ENCODE measurements at places on chromosomes 7 and 10.

- H3K4me3 ChIP-seq = no peak overlapping the region
- no peak overlapping the region for H3K27ac ChIP-seq
- H3K4me1 ChIP-seq = no peaks in the 10 kb centered on the region
- DNase-seq = no peak
Measured at GRCh38 chr7:138278601-138279000, 181.5 kb upstream of the TRIM24 start.

DNA sequence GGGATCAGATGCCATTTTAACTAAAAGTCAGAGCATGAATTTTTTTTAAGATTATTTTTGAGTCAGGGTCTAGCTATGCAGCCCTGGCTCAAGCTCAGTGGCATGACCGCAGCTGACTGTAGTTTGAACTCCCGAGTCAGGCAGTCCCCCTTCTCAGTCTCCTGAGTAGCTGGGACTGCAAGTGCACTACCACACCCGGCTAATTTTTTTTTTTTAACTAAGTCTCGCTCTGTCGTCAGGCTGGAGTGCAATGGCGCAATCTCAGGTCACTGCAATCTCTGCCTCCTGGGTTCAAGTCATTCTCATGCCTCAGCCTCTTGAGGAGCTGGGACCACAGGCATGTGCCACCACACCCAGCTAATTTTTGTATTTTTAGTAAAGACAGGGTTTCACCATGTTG, 7.8 kb downstream of the TAS2R41 start:
- no peaks in the 10 kb centered on the region for H3K36me3 ChIP-seq
- H3K27me3 ChIP-seq = peaks cover 24% of the 10 kb centered on the region
- no peak overlapping the region for H3K4me3 ChIP-seq
- no peak overlapping the region for H3K27ac ChIP-seq
- no peaks in the 10 kb centered on the region for H3K4me1 ChIP-seq

DNA sequence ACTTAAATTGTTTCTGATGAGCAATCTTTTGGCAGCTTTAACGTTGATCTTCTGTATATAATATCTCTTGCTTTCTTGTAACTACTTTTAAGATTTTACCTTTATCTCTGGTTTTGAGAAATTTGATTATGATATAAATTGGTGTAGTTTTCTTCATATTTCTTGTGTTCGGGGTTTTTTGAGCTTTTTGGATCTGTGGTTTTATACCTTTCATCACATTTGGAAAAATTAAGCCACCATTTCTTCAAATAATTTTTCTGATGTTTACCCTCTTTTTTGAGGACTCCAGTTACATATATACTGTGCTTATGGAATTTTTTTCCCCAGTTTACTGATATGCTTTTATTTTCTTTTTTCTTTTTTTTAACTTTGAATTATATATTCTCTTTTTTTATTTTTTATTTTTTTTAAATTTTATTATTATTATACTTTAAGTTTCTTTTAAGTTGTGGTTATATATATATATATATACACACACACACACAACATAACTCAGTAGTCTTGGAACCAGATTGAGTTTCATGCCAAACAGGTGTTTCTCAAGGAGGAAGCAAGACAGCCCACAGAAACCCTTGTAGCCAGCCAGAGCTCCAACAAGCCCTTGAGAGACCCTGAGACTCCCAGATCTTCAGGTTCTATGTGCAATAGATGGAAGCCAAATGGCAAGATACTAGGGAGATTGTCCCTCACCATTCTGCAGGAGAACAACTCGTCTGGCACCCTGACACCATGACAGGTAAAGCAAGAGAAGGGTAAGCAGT, 27.5 kb upstream of the NME8 start:
- H3K36me3 ChIP-seq = no peaks in the 10 kb centered on the region
- H3K27me3 ChIP-seq = no peaks in the 10 kb centered on the region
- no peak overlapping the region for H3K27ac ChIP-seq
- no peak overlapping the region for H3K4me3 ChIP-seq

GRCh38 chr7:105916603-105917002, 40.2 kb upstream of the ATXN7L1 start:
- H3K27me3 ChIP-seq = peaks cover 10% of the 10 kb centered on the region
- H3K4me3 ChIP-seq = no peak overlapping the region
- no peaks in the 10 kb centered on the region for H3K36me3 ChIP-seq
- no peak overlapping the region for H3K27ac ChIP-seq
- no peaks in the 10 kb centered on the region for H3K4me1 ChIP-seq
- no peak for DNase-seq

DNA sequence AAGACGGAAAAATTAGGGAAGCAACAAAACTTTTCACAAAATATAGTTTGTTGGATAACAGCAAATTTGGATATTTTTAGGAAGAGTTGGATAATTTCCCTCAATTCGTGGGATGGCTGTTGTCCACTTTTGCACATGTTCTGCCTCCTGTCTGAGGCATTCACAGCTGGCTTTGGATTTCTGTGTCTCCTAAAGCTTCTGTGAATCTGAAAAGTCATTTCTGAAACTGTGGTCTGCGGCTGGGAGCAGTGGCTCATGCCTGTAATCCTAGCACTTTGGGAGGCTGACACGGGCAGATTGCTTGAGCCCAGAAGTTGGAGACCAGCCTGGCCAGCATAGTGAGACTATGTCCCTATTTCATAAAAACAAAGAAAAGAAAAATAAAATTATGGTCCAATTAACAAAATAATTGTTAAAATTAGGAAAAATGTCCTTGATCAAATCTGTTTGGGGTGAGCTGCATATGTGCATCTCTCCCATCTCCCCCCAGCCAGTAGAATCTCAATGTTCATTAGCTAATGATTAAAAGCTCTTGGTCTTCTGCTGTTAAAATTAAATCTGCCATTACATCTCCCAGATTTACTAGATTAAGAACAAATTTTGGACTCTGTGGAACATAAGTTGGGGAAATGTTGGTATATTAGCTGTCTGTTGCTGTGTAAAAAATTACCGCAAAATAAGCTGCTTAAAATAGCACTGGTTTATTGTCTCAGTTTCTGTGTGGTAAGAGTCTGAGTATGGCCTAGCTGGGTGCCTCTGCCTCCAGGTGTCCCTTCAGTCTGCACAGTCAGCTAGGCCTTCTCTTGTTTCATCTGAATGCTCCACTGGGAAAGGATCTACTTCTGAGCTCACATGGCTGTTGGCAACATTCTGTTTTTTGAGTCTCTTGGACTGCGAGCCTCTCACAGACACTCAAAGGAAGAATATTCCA, 332.0 kb upstream of the FZD1 start:
- no peak for DNase-seq
- H3K4me1 ChIP-seq = peaks cover 38% of the 10 kb centered on the region
- H3K36me3 ChIP-seq = peaks cover 31% of the 10 kb centered on the region
- peak overlapping the region; percentile 21 for H3K27ac ChIP-seq

DNA sequence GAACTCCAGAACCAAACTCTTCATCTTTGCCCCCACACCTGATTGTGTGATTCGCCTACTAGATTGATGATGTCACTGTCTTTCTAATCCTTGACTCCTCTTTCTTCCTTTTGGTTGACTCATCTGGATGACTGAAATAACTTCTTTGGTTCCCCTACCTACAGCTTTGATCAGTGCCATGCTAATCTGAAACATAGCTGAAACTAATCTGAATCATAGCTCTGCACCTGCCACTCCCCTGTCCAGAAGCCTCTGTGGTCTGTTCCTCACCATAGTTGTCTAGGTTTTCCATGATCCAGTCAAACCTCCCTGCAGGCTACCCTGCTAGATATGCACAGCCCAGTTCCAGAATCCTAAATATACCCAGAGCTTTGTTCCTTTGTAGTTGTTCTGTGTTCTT, 51.9 kb downstream of the ZNF365 start:
- no peak overlapping the region for H3K4me3 ChIP-seq
- H3K4me1 ChIP-seq = no peaks in the 10 kb centered on the region
- H3K36me3 ChIP-seq = no peaks in the 10 kb centered on the region
- H3K27me3 ChIP-seq = peaks cover 4% of the 10 kb centered on the region
- no peak overlapping the region for H3K27ac ChIP-seq

Data from activated B cell treated with CpG ODN at 0.5 μM for 24 hours (primary cell).